ENCODE measurements at places on chromosomes 3 and 15.
A peak's percentile ranks its signal among the peaks of the same experiment; 100 is the strongest.

- no peak for DNase-seq
These were observed 1.5 kb downstream of the POLR2M start for GRCh38 chr15:57708047-57708446.

GRCh38 chr3:63462732-63463131 is 184.6 kb downstream of the SYNPR start:
- DNase-seq: no peak

DNA sequence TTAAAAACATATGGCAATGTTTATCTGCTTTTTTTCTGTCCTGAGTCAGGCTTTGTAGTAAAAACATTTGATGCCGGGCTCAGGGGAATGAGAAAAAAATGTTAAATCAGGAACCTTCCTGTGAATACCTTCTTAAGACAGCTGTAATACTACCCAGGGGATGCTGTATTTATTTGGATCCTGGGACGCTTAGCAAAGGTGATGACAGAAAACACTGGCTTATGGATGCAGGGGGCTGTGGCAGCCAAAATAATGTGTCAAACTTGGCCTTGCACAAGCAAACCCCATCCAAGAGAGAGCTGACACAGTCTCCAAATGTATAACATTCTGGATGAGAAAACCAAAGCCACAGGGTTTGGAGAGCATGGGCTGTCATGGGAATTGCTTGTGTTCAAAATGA is 438.2 kb upstream of the PROK2 start:
- no peak for DNase-seq

GRCh38 chr3:62529230-62529629 is 155.9 kb upstream of the FEZF2 start:
- DNase-seq: peak; percentile 46

- DNase-seq: no peak
These were observed 99.8 kb downstream of the MECOM start for GRCh38 chr3:169563775-169564059.

DNA sequence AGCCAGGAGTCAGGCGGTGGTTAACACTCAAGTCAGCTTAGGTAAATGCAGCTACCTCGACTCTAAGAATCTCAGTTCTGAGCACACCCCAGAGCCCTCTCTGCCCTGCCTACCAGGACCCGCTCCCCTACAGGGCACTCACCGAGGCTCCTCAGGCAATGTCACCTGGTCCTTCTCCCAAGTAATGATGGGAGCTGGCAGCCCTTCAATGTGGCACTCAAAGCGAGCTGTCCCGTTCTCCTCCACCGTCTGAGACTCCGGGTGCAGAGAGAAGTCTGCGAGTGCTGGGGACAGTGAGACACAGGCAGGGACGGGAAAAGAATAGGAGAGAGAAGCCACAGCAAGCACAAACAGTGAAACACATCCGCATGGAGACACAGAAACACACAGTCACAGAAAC is 12.7 kb downstream of the IGDCC4 start:
- DNase-seq: no peak

DNA sequence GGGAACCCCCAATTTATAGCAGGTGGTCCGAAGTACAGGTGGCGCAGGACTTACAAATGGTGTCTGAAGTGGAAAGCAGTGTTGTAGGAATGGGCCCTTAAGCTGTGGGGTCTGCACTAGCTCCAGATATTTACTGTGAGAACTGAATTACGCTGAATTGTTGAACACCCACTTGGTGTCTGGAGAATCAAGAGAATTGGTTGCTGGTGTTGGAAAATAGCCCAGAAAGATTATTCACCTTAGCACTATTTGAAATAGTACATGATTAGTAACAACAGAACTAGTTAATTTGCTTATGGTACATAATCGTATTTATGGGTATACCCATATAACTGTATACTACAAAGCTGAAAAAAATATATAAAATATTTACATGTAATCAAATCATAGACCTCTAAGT is 64.8 kb downstream of the ADAM10 start:
- no peak for DNase-seq

GRCh38 chr15:84598250-84598649 is 2.6 kb upstream of the ZSCAN2 start:
- DNase-seq: no peak

- DNase-seq: no peak
These were observed 13.9 kb downstream of the SETD5 start for GRCh38 chr3:9411302-9411701.
